ENCODE measurements at places on chromosomes 3 and 15. TPM values are rescaled to one million over a fixed set of nuclear protein-coding genes. Genes with fewer than 3 reads are reported as not detected.

DNA sequence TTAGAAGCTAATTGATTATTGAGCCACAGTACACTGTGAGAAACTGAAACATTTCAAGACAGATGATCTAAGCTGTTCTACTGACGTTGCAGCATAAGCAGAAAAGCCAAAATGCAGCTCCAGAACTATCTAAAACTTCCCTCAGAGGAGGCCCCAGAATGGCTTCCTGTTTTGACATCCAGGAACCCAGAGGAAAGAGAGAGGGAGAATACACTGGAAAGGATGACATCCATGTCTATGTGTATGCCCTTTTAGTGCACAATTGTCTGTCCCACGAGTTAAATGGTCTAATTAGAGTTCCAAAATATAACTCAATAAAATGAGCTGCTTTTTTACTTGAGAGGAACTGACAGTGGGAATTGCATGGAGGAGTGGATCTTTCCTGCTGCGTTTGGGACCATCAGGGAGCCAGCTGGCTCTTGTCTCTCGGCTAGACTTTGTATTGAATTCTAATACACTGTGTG, 688.1 kb downstream of the ZNF385D start:
- no peak for DNase-seq
- H3K36me3 ChIP-seq, result peaks cover 5% of the 10 kb centered on the region
- no peaks in the 10 kb centered on the region for H3K27me3 ChIP-seq
- no peaks in the 10 kb centered on the region for H3K4me1 ChIP-seq
- no peak overlapping the region for H3K4me3 ChIP-seq

- no peak for DNase-seq
- no peaks in the 10 kb centered on the region for H3K4me1 ChIP-seq
- H3K4me3 ChIP-seq, result no peak overlapping the region
Measured at GRCh38 chr3:166836836-166837235, 543.3 kb downstream of the ZBBX start.

- DNase-seq, result no peak
- H3K27ac ChIP-seq, result peak overlapping the region; percentile 3
- peaks cover 19% of the 10 kb centered on the region for H3K4me1 ChIP-seq
- H3K4me3 ChIP-seq, result no peak overlapping the region
- no peaks in the 10 kb centered on the region for H3K27me3 ChIP-seq
- no peaks in the 10 kb centered on the region for H3K36me3 ChIP-seq
Measured at GRCh38 chr3:155647206-155647605, 97.7 kb downstream of the PLCH1 start.

GRCh38 chr3:151182349-151183079, 20.5 kb downstream of the GPR171 start:
- no peak overlapping the region for H3K27ac ChIP-seq
- H3K27me3 ChIP-seq, result no peaks in the 10 kb centered on the region
- H3K4me3 ChIP-seq, result no peak overlapping the region
- DNase-seq, result no peak

IFT122 gene
- 27.8 TPM for total RNA-seq

IL17RE gene
- total RNA-seq, result 1.2 TPM

TMC3 gene
- not detected for total RNA-seq

DNA sequence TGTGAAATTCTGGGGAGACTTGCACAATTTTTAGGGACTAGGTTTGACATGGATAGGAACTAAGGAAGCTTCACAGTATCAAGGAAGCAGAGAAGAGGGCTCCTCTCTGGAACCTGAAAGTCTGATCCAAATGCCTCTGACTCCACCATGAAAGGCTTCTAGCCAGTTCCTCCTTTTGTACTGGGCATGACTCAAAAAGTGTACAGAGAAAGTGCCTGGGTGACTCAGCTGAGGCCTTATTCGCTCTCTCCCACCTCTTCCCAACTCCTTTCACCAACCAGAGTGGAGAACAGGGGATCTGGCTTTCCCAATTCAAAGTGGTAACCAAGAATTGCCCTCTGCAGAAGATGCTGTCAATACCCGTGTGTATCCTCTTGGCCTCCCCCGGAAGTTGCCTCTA, 342.9 kb upstream of the PROK2 start:
- no peak overlapping the region for H3K27ac ChIP-seq
- no peak for DNase-seq
- H3K36me3 ChIP-seq, result no peaks in the 10 kb centered on the region
- H3K4me1 ChIP-seq, result no peaks in the 10 kb centered on the region
